Mucosa of gallbladder (tissue), 1 donor: ENCODE measurements at places on chromosomes 3 and 15. TPM values are rescaled to one million over a fixed set of nuclear protein-coding genes. Genes with fewer than 3 reads are reported as not detected.
A peak's percentile ranks its signal among the peaks of the same experiment; 100 is the strongest.

The CCDC54 gene
- not detected for total RNA-seq

The CA12 gene
- 20.5 TPM for total RNA-seq

The NEIL1 gene
- total RNA-seq, result 67.7 TPM

The TMF1 gene
- total RNA-seq, result 38.4 TPM

GRCh38 chr3:95456835-95457234, 1357.6 kb upstream of the EPHA6 start:
- DNase-seq, result no peak

DNA sequence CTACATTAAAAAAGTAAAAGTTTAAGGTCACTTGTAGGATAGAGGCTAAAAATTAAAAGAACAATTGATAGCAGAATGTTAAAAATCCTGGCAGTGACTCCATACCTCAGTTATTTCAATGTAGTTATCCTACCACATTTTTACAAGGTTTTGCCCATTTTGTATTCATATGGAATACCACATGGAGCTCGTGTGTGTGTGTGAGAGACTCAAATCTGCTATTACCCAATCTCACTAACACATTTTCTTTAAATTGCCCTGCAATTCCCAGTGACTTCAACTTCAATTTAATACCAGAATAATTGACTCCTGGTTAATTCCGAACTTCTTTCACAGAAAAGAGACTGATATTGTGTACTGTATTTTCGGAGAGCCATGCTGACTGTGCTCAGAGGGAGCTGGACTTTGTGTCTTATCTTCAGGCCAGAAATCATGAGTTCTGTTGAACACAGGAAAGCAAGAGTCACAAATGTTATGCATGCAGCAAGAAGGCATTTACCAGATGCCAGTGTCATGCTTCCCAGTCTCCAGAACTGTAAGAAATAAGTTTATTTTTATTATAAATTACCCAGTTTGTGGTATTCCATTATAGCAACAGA, 529.0 kb upstream of the NECTIN3 start:
- no peak for DNase-seq

DNA sequence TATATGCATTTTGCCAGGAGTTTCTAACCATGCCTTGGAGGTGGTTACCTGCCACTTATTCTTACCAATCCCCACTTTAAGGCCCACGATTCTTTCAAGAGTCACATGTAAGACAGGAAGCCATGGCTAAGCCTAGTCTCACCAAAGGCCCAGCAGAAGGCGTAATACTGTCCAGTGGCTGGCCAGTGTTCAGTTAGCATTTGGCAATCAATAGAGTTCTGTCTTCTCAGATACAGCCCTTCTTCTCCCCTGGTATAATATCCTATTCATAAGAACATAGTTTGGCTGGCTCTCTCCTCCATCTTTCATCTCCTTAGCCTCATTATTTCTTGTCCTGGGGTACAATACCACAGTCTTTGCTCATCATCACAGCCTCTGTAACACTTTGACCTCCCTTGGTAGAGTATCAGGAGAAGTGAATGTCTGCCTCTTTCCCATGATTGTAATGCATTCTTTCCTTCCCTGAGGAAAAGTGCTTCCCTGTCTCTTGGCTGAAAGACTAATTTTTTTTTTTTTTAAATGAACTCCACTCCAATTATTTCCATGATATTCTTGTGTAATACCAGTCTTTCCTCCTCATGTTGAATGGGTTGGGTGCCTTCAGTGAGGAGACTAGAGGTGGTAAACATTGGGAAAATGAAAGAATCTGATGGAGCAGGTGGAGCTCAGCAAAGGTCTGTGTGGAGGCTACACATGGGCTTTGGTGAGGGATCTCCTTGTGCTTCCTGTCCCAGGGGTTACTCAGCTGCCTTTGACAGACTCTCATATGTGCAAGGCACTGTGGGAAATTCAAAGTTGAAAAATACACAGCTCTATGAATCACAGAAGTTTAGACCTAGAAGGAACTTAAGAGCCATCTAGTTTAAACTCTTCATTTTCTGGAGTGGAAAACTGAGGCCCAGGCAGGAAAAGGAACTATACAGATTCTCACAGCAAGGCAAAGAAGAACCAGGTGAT, 218.2 kb downstream of the P3H2 start:
- no peak for DNase-seq

DNA sequence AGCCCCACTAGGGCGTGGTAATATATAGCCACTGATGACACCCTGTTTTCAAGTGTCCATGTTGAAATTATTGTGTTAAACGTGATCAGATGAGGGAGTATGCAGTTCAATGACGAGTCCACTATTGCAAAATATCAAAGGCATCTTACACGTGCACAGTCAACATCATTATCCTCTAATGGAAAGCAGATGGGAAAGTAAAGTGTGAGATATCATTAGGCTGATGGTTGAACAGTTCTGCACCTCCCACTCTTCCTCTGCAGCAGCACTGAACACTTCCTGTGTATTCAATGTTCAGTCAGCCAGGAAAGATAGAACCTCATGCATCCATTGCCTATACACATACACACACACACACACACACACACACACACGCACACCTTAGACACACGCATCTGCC, 431.8 kb upstream of the CCDC54 start:
- no peak for DNase-seq

- DNase-seq, result no peak
These were observed 18.6 kb downstream of the SSUH2 start for GRCh38 chr3:8625991-8626390.

DNA sequence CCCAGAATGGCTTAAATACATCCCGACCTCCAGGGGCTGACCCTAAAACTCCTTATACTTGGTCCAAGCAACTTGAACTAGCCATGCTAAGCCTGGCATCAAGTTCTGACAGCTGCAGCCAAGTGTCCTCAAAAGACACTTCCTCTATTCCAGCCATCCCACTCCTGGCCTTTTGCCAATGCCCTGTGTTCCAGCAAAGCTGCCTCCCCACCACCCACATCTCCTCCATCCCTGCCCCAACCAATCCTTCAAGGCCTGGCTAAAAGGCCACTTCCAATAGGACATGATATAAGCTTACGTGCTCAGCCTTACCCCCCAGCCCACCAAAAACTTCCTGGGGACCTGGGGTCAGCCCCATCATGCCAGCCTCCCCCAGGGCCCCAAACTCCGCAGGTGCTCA, 40.9 kb downstream of the SEMA3G start:
- DNase-seq, result no peak

- no peak for DNase-seq
These were observed 304.5 kb downstream of the RBMS3 start for GRCh38 chr3:29585368-29585767.

DNA sequence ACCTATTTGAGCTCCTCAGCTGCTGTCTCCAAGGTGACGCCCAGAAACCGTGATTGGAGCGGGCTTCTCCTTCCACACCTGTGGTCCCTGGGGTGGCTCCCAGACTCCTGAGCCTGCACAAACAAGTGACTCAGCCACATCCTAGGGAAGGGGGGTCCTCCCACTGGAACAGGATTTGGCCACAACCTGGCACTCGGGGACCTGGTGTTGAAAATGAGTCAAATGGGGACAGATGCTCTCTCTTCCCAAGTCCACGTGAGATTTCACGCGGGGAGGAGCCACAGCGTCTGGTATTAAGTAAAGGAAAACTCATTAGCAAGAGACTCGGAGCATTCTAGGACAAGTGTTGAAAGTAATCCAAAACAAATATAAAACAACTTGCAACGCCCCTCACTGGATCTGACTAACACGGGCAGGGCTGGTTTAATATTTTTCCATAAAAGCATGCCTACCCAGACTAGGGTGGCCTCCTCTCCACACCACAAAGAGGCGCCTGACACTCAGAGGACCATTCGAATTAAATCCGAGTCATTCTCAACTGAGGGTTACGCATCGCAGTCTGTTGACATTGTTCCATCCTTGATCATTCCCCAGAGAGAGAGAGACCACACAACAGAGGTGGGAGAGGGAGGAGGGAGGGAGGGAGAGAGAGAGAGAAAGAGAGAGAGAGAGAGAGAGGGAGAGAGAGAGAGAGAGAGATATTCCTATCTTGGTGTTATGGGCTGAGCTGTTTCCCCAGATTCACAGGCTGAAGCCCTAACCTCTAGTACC, 74.4 kb downstream of the MGLL start:
- peak; percentile 80 for DNase-seq

- no peak for DNase-seq
These were observed 7.0 kb upstream of the RPP14 start for GRCh38 chr3:58299075-58299474.

GRCh38 chr15:39228889-39229288, 352.0 kb upstream of the THBS1 start:
- no peak for DNase-seq

DNA sequence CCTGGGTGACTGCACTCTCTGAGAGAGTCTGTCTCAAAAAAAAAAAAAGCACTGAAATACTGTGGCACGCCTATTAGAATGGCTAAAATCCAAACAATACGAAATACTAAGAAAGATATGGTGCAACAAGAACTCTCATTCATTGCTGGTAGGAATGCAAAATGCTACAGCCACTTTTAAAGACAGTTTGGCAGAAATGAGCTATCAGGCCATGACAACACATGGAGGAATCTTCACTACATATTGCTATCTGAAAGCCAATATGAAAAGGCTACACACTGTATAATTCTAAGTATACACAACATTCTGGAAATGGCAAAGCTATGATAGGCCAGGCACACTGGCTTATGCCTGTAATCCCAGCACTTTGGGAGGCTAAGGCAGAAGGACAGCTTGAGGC, 18.8 kb downstream of the DPPA2 start:
- DNase-seq, result no peak

GRCh38 chr15:42084465-42085235, 9.7 kb downstream of the PLA2G4D start:
- DNase-seq, result peak; percentile 70

DNA sequence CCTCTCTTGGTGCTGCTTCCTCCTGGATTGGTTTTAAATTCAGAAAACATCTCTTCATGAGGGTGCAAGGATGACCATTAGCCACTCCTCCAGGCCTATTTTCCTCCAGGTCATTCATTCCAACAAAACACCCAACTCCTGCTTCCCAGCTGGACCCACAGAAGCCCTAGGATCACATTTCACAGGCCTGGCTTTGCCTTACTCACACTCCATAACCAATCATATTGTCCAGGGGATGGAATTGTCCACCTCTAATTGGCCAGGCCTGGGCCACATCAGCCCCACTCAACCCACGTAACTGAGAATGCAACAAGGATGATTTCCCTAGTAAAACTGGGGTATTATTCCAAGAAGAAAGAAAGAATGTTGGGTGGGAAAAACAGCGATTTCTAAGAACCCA, 616.7 kb upstream of the SUCLG2 start:
- DNase-seq, result no peak
